HFFc6 (cell line): ENCODE measurements at places on chromosomes 3 and 15.

GRCh38 chr3:189941125-189941524 is 179.6 kb downstream of the P3H2 start:
- DNase-seq, result no peak

DNA sequence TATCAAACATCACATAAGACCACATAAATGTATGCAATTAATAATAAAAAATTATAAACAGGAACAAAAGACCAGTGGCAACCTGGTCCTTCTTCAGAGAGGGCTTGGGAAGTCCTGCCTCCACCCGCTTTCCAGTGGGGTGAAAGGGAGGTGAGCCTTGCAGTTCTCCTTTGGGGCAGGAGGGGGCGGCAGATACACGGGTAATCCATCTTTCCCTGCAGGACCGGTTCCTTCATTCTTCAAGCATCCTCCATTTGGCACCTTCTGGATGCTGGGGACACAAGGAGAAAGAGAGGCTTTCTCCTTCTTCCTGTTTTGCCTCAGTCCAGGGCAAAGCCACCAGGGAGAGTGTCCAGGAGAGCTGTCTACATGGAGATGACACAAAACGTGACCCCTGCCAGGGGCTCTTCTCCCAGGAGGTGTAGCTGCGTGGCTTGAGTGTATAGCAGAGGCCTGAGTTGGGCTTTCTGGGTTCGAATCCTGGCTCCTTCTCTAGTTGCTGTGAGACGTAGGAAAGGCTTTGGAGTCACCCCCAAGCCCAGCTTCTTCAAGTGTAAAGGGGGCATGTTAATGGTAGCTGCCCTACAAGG is 23.2 kb downstream of the RPLP1 start:
- peak; percentile 63 for DNase-seq

GRCh38 chr15:43868406-43868805 is 41.6 kb downstream of the WDR76 start:
- no peak for DNase-seq

GRCh38 chr3:175270866-175271265 is 411.7 kb downstream of the NAALADL2 start:
- no peak for DNase-seq

- no peak for DNase-seq
These were observed 105.5 kb downstream of the STRIT1 start for GRCh38 chr3:155188031-155188430.

GRCh38 chr3:14143271-14144225 is 18.7 kb downstream of the TMEM43 start:
- DNase-seq, result peak; percentile 92

- no peak for DNase-seq
These were observed 30.4 kb upstream of the KLF13 start for GRCh38 chr15:31296219-31296645.

DNA sequence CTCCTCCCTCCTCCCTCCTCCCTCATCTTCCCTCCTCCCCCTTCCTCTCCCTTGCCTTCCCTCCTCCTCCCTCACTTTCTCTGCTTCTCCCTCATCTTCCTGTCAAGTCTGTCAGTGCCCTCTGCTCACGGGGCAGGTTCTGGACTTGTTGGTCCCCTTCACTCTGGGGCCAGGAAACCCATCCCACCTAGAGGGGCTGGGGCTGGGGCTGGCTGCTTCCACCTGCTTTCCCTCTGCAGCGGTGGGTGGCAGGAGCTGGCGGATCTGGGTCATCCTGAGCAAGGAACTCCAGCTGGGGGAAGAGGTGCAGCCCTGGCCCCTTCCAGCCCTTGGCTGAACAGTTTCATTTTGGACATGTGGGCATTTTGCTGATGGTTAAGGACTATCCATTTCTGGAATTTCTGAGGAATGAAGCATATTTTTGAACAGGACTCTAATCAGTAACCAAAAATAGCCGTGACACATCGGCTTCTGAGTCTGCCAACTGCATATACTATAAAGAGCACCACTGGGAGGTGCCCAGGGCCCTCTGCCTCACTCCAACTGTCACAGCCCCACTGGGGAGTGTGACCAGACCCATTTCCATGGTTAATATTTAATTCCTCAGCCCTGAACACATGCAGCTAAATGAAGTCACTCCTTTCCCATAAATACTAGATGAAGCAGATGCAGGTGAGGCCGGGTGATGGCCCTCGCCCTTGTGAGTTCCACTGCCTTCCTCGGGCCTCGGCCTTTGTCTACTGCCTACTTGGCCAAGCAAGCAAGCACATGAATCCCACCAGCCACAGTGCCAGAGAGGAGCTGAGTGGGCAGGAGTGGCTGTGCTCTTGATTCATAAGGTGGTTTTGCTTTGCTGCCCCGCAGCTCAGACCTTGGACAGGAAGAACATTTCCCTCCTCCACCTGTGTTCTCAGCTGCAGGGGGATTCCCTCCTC is 39.8 kb downstream of the CHDH start:
- peak; percentile 93 for DNase-seq

DNA sequence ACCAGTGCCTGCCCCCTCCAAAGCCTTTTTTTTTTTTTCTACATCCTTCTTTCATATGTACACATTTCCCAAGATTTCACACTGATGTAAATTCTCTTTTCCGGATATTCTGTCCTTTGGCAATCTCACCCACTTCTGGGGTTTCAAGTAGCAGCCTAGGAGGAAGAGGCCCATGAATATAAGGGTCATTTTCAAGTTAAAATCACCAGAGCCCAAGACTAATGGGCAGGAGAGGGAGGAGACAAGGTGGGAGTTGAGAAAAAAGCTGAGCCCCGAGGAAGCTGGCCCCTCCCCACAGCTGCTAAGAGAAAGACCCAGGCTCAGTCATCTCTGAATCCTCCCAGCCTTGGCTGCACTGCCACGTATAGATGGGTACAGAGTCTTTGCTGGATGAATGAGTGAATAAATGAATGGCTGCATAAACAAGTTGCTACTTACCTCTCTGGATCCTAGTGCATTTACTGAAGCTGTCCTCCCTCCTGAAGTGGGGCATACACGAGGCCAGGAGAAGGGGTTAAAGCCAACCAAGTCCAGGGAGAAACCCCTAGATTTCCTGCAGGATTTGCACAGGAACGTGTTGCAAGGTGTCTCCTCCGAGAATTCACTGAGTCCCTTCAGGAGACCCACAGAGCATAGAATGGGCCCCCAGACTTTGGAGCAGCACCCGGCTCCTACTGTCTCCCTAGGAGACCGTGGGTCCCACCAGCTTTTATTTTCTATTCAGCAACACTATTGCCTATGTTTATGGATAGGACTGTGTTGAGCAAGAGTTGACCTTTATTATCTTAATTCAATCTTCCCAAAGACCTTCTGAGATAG is 100.8 kb upstream of the LIPC start:
- DNase-seq, result no peak

- DNase-seq, result peak; percentile 51
These were observed 60.7 kb downstream of the CFAP20DC start for GRCh38 chr3:58989163-58989562.

- DNase-seq, result no peak
These were observed 73.9 kb upstream of the PRICKLE2 start for GRCh38 chr3:64299206-64299605.

DNA sequence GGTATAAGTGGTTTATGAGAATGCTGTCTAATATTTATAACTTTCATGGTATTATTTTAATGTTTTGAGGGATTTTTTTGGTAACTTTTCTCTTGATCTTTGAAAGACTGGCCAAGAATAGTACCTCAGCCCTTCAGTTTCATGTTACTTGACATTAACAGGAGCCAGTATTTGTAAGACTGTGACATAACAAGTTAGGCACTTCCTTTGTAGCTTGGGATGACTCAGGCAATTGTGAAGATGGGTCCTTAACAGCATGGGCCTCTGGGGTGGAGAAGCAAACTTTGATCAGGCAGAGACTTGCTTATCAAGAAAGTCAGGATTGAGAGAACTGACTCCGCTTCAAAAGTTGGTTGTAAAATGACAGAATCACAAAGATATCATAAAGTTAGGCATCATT is 9.5 kb downstream of the LRRC49 start:
- peak; percentile 79 for DNase-seq

GRCh38 chr3:128503164-128503651 is 10.2 kb upstream of the GATA2 start:
- no peak for DNase-seq

DNA sequence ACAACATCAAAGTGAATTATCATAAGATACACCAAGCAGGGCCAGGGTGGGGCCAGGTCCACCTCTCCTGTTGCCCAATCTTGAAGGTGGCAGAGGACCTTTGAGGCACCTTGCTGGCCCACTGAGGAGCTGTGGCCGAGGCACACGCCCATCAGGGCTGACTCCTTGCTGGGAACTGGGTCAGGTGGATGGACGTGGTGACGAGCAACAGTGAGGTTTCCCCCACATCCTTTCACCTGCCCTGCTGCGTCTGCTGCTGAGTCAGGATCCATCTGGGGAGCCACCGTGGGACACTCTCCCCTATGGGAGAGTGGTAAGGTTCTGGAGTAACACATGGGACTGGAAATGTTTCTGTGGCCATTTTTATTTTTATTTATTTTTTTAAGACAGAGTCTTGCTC is 17.3 kb upstream of the FURIN start:
- no peak for DNase-seq

GRCh38 chr3:129228891-129229585 is 20.4 kb upstream of the COPG1 start:
- peak; percentile 87 for DNase-seq
